Nasal cavity respiratory epithelium epithelial cell of viscerocranial mucosa (primary cell): ENCODE measurements at places on chromosomes 6 and 20. TPM values are rescaled to one million over a fixed set of nuclear protein-coding genes. Genes with fewer than 3 reads are reported as not detected.

FAM209A gene
- not detected in 2 replicates for total RNA-seq

MAP3K7 gene
- total RNA-seq = 27.0 and 44.1 TPM in 2 replicates

CST4 gene
- total RNA-seq = not detected in 2 replicates

ZSCAN23 gene
- total RNA-seq = 1.7 and 7.2 TPM in 2 replicates

SPEF1 gene
- 0.14 TPM in 1 of 2 replicates, not detected in the other for total RNA-seq

PRKN gene
- 1.0 and 1.9 TPM in 2 replicates for total RNA-seq

PEX3 gene
- total RNA-seq = 16.4 and 20.8 TPM in 2 replicates

TSHZ2 gene
- total RNA-seq = 1.0 and 8.8 TPM in 2 replicates

CCM2L gene
- not detected in 2 replicates for total RNA-seq

SYNDIG1 gene
- 0.07 TPM in 1 of 2 replicates, not detected in the other for total RNA-seq

TRIM15 gene
- total RNA-seq = not detected in 2 replicates

TFAP2D gene
- total RNA-seq = not detected in 2 replicates

NELFE gene
- 109 and 155 TPM in 2 replicates for total RNA-seq

FAM209B gene
- under 0.01 TPM in 1 of 2 replicates, not detected in the other for total RNA-seq

STX11 gene
- total RNA-seq = 0.50 and 0.68 TPM in 2 replicates

XKR7 gene
- total RNA-seq = not detected in 2 replicates

AVP gene
- not detected in 2 replicates for total RNA-seq

SLC17A2 gene
- total RNA-seq = not detected in 2 replicates

CST7 gene
- total RNA-seq = not detected in 2 replicates

DEFB124 gene
- total RNA-seq = not detected in 2 replicates
